ENCODE measurements at places on chromosomes 5 and 9.

DNA sequence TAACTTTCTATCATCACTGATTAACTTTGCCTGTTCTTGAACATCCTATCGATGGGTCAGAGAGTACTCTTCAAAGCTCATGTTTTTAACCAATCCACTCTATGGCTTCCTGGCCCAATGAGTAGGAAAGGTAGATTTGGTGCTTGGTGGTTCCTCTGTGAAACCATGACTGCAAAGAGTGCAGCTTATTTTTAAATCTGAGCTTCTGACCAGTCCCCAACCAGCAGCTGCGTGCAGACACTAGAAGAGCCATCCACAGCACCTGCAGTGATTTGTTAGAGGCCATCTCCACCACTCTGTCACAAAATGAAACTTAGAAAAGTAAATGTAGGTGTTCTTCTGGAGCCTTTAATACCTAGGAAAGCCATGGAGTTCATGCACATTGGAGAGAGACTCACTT lies 107.3 kb upstream of the WWC1 start:
- DNase-seq, result no peak

- no peak for DNase-seq
Observed at GRCh38 chr5:92841604-92842155, 739.3 kb downstream of the NR2F1-AS1 start.

GRCh38 chr9:18143073-18143745 lies 330.7 kb upstream of the ADAMTSL1 start:
- no peak for DNase-seq

GRCh38 chr5:33852319-33852718 lies 39.5 kb downstream of the ADAMTS12 start:
- DNase-seq, result no peak

GRCh38 chr5:4116834-4117233 lies 521.2 kb downstream of the IRX1 start:
- DNase-seq, result no peak

Data from midbrain (tissue), 1 donor.